ENCODE measurements at places on chromosomes 7 and 10.

DNA sequence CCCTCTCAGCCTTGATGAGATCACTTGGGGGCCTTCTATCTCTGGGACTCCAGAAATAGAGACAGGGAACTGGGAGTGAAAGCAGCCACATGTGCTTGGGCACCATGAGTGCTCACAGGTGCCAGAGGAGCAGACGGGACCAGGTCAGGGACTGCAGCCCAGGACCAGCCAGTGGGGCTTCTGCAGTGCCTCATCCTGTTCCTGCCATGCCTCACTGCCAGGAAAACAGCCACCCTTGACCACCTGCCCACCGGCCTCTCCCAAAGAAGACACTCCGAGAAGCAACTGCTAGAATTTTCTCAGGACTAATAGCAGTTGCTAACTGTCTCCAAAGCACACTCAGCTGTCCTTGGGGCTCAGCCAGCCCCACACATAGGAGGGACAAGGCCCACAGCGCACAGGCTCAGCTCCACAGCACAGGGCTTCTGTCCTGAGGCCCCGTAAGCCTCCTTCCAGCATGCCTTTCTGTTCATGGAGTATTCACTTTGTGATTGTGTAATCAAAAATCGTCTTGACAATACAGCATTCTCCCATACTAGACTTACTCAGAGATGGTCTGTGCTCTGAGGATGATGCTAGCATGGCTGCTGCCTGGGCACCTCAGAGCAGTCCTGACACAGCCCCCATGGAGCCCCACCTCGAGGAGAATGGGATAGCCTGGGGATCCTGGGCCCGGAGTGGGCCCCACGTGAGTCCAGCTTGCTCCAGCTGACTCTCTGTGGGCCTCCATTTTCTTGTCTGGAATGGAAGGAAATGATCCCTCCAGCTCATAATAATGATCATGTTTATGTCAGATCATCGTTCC lies 115.7 kb upstream of the RET start:
- H3K27me3 ChIP-seq, result no peaks in the 10 kb centered on the region
- no peaks in the 10 kb centered on the region for H3K36me3 ChIP-seq
- H3K4me1 ChIP-seq, result no peaks in the 10 kb centered on the region
- DNase-seq, result no peak

- peaks cover 4% of the 10 kb centered on the region for H3K36me3 ChIP-seq
- H3K27me3 ChIP-seq, result no peaks in the 10 kb centered on the region
- no peak overlapping the region for H3K4me3 ChIP-seq
- DNase-seq, result no peak
- H3K27ac ChIP-seq, result no peak overlapping the region
Observed at GRCh38 chr10:100981178-100981772, 6.0 kb downstream of the MRPL43 start.

DNA sequence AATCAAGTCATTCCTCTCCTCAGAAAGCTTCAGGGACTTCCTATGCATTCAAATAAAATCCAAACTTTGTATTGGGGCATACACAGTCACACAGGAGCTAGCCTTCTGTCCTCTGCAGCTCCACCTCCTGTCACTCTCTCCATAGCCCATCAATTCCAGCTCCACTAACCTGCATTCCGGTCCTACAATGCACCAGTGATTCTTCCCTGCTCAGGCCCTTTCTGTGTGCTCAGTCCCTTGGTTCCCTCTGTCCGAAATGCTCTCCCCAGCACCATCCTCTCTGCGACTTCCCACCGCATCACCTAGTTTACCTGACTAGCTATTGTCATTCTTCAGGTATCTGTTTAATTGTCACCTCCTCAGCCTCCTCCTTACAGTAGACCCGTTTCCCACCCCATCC lies 26.4 kb upstream of the YAE1 start:
- no peaks in the 10 kb centered on the region for H3K36me3 ChIP-seq
- H3K27ac ChIP-seq, result no peak overlapping the region
- no peak for DNase-seq
- no peaks in the 10 kb centered on the region for H3K4me1 ChIP-seq

- no peaks in the 10 kb centered on the region for H3K36me3 ChIP-seq
- peaks cover 46% of the 10 kb centered on the region for H3K27me3 ChIP-seq
- peak overlapping the region; percentile 23 for H3K4me3 ChIP-seq
- DNase-seq, result no peak
- H3K4me1 ChIP-seq, result peaks cover 6% of the 10 kb centered on the region
Observed at GRCh38 chr7:22356010-22356691, 803 bp downstream of the RAPGEF5 start.

DNA sequence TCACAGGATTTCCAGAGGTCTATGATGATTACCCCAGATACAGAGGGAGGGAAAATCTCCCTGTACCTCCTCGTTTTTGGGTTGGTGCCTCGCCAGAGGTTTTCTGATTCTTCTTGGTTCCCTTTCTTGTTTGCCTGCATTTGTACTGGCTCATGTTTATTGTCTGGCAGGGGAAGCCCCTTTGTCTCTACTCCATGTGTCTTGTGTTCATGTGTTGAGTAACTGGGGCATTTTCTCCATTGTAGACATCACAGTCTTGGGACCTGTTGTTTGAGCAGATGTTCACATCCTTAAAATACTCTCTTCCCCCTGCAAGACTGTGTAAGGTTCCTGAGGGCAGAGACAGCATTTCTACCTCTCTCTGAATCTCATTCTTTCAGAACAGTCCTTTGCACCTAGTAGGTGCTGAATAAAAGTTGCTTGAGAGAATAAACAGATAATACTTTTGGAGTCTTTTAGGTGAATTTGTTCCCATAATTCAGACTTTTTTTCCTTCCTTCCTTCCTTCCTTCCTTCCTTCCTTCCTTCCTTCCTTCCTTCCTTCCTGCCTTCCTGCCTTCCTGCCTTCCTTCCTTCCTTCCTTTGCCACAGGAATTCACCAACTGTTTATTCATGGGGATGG lies 25.1 kb downstream of the CDK14 start:
- H3K36me3 ChIP-seq, result no peaks in the 10 kb centered on the region
- no peak for DNase-seq
- H3K4me3 ChIP-seq, result no peak overlapping the region
- H3K4me1 ChIP-seq, result peaks cover 10% of the 10 kb centered on the region
- H3K27ac ChIP-seq, result no peak overlapping the region
- H3K27me3 ChIP-seq, result peaks cover 2% of the 10 kb centered on the region

DNA sequence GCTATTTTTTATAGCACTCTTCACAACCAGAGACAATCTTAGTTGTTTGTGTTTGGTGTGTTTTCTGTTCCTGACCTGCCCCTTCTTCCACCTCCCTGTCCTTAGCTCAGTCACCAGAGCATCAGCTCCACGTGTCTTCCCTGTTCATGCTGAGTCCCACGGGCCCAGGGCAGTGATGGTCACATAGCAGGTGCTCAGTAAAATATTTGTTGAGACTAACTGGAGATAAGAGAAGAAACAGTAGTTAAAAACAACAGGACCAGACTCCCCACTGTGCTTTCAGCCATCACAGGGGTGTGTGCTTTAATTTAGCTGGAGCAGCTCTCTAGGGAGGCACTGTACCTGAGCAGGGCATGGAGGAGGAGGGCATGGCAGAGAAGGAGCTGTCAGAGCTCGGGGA lies 307.3 kb upstream of the ZNF32 start:
- no peak for DNase-seq
- H3K36me3 ChIP-seq, result no peaks in the 10 kb centered on the region
- H3K4me1 ChIP-seq, result no peaks in the 10 kb centered on the region

DNA sequence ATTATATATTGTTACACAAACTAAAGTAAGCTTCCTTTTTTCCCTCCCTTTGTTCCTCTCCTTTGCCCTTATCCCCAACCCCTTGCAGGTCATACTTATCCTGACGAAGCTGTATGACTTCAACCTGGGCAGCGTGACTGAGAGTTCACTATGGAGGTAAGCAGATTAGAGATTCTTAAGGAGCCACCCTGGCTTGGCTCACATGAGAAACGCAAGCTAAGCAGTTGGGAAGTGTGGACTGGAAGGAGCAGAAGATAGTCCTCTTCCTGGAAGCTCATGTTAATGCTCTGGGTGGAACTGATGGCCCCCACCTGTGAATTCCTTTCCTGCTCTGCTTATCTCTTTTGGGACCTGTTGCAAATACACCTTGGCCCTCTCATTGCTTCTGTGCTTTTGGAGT lies 201.6 kb downstream of the SORCS3 start:
- no peaks in the 10 kb centered on the region for H3K36me3 ChIP-seq
- no peak overlapping the region for H3K4me3 ChIP-seq
- no peak for DNase-seq
- no peaks in the 10 kb centered on the region for H3K4me1 ChIP-seq
- no peak overlapping the region for H3K27ac ChIP-seq

GRCh38 chr7:27553273-27553672 lies 109.4 kb downstream of the HIBADH start:
- no peaks in the 10 kb centered on the region for H3K27me3 ChIP-seq
- H3K27ac ChIP-seq, result no peak overlapping the region
- H3K36me3 ChIP-seq, result no peaks in the 10 kb centered on the region
- no peaks in the 10 kb centered on the region for H3K4me1 ChIP-seq
- no peak overlapping the region for H3K4me3 ChIP-seq

DNA sequence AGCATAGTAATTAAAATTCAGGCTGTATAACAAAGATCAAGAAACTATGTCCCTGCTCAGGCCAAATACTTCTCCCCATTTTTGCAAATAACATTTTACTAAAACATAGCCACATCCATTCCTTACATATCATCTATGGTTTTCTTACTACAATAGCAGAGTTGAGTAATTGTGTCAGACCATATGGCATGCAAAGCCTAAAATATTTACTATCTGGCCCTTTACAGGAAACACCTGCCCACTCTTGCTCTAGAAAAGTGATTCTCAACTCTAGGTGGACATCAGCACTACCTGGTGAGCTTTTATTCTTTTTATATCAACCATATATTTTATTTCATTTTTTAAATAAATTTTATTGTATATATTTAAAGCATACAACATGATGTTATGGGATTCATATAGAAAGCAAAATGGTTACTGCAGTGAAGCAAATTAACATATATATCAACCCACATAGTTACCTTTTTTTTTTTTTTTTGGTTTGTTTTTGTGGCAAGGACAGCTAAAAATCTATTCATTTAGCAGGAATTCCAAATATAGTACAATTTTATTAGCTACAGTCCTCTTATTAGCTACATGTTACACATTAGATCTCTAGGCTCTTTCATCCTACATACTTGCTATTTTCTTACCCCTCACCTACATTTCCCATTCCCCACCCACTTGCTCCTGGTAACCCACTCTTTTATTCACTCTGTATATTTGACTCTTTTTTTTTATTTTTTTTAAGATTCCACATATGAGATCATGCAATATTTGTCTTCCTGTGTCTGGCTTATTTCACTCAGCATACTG lies 19.6 kb downstream of the ABI1 start:
- H3K4me1 ChIP-seq, result peaks cover 70% of the 10 kb centered on the region
- no peak for DNase-seq
- no peak overlapping the region for H3K4me3 ChIP-seq
- no peaks in the 10 kb centered on the region for H3K27me3 ChIP-seq
- peaks cover 18% of the 10 kb centered on the region for H3K36me3 ChIP-seq
- peak overlapping the region; percentile 39 for H3K27ac ChIP-seq

- H3K4me3 ChIP-seq, result no peak overlapping the region
- H3K27ac ChIP-seq, result peak overlapping the region; percentile 57
- no peak for DNase-seq
- H3K27me3 ChIP-seq, result peaks cover 21% of the 10 kb centered on the region
Observed at GRCh38 chr7:108424013-108424412, 32.2 kb downstream of the NRCAM start.

GRCh38 chr10:114401195-114401791 lies 3.0 kb downstream of the AFAP1L2 start:
- H3K4me1 ChIP-seq, result peaks cover 11% of the 10 kb centered on the region
- peaks cover 52% of the 10 kb centered on the region for H3K27me3 ChIP-seq
- H3K36me3 ChIP-seq, result no peaks in the 10 kb centered on the region
- H3K27ac ChIP-seq, result no peak overlapping the region
- no peak for DNase-seq

Measured in activated naive CD4-positive, alpha-beta T cell treated with anti-CD3 and anti-CD28 coated beads for 36 hours (primary cell).